ENCODE measurements at places on chromosomes 3 and 15.

DNA sequence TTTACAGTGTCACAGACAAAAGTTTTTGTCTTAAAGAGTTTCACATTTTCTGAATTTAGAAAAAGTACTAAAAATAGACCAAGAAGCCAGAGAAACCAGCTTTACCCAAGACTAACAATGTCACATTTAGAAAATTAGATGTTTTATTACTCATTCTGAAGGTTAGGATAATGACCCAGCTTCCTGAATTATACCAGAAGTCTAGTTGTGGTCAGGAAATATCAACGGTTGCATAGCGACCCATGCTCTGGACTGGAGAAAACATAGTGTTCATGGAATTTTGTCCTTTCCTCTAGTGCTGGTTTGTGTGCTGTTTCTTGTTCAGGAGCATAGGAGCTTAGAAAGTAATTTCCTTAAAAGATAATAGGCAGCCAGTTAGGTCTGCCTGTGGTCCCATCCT is 59.0 kb downstream of the DPPA2 start:
- DNase-seq, result no peak

- DNase-seq, result peak; percentile 82
Measured at GRCh38 chr3:127697551-127698240, 24.9 kb downstream of the ABTB1 start.

DNA sequence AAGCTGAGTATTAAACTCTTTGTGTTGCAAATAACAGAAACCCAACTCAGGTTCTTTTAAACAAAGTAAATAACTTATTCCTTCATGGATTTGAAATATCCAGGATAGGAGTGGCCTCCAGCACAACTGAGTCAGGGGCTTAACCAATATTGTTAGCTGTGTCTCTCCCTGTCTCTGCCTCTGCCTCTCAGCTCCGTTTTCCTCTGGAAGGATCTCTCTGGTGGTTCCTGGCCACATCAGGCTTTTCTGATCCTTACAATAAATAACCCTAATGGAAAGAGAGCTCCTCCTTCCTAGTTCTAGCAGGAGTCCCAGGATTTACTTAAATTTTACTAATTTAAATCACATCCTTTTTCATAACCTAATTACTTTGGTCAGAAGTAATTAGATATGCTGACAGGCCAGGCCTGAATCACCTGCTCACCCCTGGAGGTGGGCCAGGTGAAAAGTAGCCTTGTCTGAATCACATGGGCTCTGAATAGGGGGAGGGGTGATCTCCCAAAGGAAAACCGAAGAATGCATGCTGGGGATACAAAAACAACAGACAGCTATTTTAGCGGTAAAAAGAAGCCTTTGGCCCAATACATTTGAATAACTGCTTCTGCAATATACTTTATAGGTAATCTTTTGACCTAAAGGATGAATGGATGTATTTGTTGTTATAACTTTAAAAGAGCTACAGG is 75.4 kb downstream of the REC114 start:
- DNase-seq, result peak; percentile 66

GRCh38 chr3:52240059-52240885 is 1.3 kb upstream of the TWF2 start:
- DNase-seq, result no peak

DNA sequence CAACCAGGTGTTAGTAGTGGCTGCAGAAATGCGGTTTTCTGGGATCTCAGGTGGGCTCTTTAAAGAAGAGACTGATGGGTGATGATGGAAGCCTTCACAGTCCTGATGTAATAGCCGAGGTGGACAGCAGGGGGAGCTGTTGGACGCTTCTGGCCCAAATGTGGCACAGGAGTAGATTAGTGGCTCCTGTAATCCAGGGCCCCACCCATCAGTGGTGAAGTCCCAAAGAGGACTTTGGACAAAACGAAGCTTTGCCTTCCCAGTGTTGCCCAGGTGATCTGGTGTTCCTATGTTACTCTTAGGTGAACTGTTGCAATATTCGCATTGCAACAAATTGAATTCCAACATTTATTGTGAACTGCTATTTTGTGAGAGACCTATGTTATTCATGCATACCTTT is 31.8 kb upstream of the MYZAP start:
- DNase-seq, result peak; percentile 79

DNA sequence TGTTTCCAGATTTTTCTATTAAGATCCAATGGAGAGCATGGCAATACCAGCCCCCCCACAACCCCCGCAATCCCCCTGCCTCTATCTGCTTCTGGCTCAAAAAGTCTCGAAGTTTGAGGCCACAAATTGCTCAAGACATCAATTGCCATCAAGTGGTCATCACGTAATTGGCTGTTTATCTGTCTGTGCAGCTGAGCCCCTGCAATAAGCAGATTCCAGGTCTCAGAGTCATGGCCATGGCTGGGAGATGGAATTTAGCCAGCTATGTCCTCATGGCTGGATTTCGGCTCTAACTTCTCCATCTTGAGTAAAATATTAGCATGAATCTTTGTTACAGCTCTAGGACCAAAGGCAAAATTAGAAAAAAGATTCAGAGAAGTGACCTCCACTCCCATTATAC is 22.7 kb downstream of the SSUH2 start:
- DNase-seq, result no peak

DNA sequence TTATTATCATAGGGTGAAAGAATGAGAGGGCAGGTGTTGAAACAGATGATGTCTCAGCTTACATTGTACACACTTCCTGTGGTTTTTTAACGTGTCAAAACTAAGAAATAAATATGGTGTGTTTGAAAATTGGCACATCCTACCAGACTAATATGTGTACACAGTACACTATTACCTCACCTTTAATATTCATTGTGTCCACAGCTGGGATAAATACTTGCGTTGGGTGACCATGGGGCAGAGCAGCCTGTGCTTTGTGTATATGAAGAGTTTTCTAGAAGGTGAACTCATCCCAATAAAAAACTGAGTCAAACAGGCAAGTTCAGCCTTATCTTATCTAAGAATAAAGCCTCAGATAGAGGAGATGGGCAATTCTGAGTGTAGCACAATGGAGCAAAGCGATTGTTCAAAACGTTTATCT is 17.3 kb downstream of the SUCNR1 start:
- DNase-seq, result no peak

- peak; percentile 10 for DNase-seq
Measured at GRCh38 chr3:43153216-43154083, 47.6 kb upstream of the POMGNT2 start.

- no peak for DNase-seq
Measured at GRCh38 chr3:100044369-100044768, 69.9 kb downstream of the FILIP1L start.

DNA sequence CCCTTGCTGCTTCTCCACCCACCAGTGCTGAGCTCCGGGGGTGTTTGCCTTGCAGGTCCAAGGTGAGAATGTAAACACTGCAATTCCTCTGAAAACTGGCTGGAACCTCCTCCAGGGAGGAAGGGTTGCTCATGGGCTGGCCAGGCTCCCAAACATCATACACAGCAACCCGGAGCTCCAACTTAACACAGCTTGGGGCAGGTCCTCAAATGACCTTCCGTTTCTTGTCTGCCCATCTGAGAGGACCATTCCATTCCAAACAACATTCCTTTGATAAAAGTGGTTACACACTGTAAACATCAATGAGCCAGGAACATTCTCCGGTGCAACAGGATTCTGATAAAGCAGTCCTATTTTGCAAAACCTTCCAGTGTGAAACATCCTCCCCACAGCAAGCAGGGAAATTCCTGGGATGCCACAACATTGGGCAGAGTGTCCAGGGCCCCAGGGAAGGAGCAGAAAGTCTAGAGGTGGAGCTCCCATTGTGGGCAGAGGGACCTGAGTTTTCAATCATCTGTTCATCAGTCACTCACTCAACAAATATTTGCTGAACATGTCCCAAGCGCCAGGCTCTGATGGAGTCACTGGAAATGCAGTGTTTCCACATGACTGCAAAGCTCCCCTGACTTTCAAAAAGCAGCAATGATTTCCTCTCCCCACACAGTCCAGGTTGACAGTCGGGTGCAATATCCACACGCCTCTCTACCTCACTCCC is 7.3 kb upstream of the HEG1 start:
- no peak for DNase-seq

DNA sequence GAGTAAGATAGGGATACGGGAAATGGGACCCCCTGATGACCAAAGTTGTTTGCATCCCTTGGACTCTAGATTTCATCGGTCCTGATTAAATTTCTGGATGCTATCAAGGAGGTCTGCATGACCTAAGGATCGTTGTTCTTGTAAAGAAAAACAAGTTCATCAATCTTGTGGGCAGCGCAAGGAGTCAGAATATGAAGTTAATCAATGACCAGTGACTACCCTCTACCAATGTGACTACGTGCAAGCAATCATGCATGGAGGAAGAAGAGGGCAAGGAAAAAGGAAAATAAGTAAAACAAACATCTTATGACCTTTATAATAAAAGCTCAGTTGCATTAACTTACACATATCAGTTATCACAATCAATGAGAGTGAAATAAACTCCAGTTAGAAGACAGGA is 139.7 kb downstream of the RTP4 start:
- no peak for DNase-seq

GRCh38 chr15:51218299-51218938 is 120.0 kb downstream of the CYP19A1 start:
- DNase-seq, result no peak

DNA sequence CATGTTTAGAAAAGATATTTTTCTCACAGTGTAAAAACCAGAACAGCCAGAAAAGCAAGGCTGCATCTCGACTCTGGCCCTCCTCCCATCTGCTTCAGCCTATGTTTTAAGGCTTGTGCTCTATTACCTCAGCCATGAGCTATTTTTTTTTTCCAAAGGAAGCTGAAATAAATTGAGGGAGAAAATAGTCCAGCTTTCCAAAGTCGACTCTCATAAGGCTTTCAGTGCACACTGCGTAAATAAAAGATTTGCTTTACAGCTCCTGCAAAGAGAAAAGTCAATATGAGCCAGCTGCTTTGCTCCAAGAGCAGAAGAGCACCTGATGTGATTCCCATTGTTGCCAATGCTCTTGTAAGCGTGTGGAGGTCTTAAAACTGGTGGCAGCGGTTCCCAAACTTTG is 26.7 kb downstream of the SCG3 start:
- no peak for DNase-seq

- DNase-seq, result no peak
Measured at GRCh38 chr3:71492974-71493771, 90.4 kb downstream of the FOXP1 start.

DNA sequence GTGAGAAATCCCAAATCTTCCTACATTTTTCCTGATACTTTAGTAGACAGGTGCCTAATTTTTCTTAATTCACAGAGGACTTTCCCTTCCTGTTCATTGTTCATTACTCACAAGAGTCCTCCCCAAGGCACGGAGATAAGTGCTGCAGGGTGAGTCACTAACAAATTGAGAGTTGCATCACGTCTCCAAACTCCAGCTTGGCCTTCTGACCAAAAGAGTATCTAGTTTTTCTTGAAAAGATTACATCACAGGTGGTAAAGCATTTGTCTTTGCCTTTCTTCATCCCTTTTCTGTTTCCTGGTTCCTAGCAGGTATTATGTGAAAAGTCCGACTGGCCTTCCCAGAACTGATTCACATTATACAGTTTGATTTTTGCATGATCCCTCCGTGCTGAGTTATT is 24.9 kb upstream of the RASGRP1 start:
- DNase-seq, result no peak

DNA sequence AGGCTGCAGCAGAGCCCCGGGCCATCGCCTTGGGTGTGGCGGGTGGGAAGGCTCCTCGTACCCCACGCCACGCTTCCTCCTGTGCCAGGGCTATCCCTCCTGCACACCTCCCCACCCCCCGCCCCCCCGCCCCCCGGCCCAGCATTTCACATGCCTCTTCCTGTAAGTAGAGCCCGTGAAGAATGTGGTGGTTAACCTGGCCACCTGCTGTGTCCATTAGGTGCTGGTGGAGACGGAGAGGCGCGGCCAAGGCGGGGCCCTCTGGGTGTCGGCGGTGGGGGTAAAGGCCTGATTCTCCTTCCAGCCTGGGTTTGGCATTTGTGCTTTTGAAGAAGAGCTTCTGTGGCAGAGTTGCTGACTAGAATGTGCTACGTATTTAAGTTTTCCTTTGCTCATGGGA is 127.8 kb downstream of the CHDH start:
- no peak for DNase-seq

DNA sequence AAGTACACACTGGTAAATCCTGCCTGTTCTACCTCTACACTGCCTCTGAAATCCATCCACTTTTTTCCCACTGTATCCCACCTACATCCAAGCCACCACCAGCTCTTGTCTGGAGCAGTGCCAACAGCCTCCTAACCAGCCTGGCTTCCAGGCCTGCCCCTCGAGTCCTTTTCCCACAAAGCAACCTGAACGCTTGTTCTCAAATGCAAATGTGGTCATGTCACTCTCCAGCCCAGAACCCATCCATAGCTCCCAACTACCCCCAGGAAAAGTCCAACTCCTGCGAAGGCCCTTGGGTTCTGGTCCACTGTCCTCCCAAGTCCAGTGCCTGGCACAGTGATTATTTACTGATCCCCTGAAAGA is 83.8 kb downstream of the SEMA5B start:
- no peak for DNase-seq

- no peak for DNase-seq
Measured at GRCh38 chr15:61639491-61639890, 410.4 kb upstream of the RORA start.

- no peak for DNase-seq
Measured at GRCh38 chr15:38344351-38344750, 91.7 kb downstream of the SPRED1 start.

DNA sequence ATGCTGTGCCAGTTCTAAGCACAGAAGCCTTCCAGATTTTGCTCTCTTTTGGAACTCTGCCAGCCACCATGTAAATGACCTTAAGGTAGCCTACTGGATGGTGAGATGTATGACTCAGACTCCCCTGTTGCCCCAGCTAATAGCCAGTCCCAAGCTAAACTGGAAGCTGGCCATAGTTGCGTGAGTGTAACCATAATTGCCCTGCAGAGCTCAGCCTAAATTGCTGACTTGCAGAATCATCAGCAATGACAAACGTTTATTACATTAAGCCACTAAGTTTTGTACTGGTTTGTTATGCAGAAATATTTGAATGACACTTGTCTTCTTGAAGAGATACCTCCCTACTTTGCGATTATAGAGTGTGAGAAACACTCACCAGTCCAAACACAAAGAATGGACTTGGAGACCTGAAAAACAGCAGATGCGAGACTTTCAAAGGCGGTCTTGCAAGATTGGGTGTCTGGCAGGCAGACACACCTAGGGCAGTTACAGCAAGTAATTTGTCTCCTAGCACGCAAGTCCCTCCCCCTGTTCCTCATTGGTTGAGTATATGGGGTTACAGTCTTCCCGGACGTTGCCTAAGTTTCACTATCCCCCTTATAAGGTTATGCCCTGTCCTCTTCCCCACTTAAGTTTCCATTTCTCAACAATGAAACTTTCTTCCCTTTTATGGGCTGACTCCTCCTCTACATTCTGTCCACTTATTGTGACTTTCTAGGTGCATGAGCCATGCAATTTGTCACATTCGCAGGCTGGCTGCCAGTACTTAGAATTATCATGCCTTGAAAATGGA is 83.6 kb upstream of the XCR1 start:
- DNase-seq, result no peak

DNA sequence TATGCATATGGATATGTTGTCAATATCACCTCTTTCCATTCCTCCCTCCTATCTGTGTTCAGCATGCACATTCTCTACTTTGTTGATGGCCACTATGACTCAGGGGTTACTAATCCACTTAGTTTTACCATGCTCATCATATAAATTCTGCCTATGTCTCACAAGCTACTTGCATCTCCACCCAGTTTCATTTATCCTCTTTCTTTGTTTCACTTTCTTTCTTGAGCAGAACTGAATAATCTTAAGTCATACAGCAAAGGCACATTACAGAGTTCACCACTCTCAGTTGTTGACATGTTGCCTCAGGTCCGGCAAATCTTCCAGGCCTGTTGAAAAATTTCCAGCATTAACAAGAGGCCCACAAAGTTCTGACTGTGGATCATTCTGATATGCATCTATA is 71.5 kb downstream of the SSR3 start:
- DNase-seq, result no peak

GRCh38 chr3:31530039-31530959 is 2.4 kb upstream of the STT3B start:
- DNase-seq, result no peak
